ENCODE measurements at places on chromosomes 1 and 21. TPM values are rescaled to one million over a fixed set of nuclear protein-coding genes. Genes with fewer than 3 reads are reported as not detected.

- no peak for DNase-seq
Measured at GRCh38 chr1:159015440-159015909, 5.8 kb downstream of the IFI16 start.

Gene CDC7
- total RNA-seq: 6.6 TPM

DNA sequence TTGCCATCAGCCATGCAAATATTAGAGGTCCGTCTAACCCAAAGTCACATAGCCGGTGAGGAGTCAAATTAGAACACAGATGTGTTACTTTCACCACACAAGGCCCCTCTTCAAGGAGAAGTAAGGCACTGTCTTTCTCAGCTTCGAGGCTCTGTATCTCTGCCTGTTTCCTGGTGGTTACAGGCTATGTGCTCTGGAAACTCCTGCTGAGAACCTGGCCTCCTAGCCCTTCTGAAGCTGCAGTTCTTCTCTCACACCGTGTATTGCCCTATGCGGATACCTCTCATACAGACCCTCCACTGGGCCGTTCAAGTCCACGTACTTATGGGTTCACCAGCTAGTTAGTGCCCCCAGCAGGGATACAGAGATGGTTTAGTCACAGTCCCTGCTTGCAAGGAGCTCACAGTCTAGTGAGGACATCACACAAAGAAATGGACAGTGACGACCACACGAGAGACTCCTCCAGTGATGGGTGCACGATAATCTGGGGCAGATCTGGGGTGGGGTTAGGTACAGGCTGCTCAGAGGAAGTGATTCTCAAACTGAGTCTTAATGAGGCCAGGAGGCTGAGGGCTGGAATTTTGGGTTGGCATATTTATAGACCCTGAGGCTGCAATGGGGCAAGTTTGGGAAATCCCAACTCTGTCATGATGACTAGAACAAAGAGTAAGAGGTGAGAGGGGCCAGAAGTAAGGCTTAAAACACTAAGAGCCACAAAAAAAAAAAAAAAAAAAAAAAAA is 22.8 kb upstream of the ELOA start:
- DNase-seq: no peak

Gene TNFRSF14
- 6.5 TPM for total RNA-seq

Gene PHLDA3
- 55.5 TPM for total RNA-seq

- no peak for DNase-seq
Measured at GRCh38 chr21:33434770-33435360, 31.7 kb downstream of the IFNGR2 start.

Gene RAB3B
- total RNA-seq: 8.2 TPM

Gene FMO4
- 4.1 TPM for total RNA-seq

Measured in osteocyte (in vitro differentiated cells).